ENCODE measurements at places on chromosomes 12 and 14.

DNA sequence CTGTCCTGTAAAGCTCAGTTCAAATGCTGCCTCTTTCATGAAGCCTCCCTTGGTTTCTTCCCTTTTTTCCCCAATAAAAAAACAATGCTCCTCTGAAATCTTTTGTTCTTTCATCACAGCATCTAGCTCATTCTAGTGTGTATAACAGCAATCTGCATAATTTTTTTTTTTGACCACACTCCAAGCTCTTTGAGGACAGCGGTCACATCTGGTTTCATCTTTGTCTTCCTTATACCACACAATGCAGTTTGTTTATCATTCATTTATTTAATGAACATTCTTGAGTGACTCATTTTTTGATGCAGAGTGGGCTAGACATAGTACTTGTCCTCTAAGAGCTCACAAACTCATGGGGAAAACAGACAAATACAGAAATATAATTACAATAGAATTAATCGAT, 7.3 kb downstream of the GNG2 start:
- DNase-seq = no peak

DNA sequence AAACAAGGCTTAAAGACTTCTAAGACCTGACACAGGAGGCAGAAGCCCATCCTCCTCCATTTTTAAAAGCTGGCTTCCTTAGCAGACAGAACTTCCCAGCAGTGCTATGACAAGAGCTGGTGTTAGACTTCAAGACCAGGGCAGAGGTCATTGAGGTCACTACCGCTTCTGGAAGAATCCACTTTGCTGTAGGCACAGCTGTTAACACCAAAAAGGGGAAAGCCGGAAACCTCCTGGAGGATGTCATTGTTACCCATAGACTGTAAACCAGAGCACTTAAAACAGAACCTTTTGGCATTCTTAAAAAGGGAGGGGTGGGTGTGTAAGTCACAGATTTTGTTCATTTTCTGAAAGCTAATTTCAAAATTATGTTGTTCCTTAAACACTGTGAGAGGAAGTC, 445.7 kb downstream of the TMTC2 start:
- no peak for DNase-seq

DNA sequence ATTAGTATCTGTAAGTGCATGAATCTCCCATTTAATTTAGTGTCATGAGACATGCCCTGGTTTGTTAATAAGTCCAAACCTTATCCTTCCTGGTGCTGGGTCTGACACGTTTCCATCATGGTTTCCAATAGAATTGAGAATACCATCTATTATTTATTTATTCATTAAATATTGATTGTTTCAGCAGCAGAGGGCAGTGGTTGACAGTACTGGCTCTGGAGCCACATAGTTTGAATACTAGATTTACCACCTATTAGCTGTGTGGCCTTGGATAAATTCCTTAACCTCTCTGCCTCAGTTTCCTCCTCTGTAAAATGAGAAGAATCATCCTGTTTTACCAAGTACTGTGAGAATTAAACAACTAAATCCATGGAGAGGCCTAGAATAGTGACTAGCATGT, 941 bp upstream of the STAB2 start:
- no peak for DNase-seq

DNA sequence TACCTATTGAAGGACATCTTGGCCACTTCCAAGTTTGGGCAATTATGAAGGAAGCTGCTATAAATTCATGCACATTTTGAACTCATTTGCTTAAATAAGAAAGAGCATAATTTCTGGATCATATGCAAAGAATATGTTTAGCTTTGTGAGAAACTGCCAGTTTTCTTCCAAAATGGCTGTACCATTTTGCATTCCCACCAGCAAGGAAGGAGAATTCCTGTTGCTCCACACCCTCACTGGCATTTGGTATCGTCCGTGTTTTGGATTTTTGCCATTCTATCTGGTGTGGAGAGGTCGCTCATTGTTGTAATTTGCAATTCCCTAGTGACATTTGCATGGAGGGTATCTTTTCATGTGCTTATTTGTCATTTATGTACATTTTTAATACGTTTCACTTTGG, 339.3 kb downstream of the DAD1 start:
- DNase-seq = no peak

GRCh38 chr14:87241018-87241768, 751.8 kb downstream of the GALC start:
- no peak for DNase-seq

DNA sequence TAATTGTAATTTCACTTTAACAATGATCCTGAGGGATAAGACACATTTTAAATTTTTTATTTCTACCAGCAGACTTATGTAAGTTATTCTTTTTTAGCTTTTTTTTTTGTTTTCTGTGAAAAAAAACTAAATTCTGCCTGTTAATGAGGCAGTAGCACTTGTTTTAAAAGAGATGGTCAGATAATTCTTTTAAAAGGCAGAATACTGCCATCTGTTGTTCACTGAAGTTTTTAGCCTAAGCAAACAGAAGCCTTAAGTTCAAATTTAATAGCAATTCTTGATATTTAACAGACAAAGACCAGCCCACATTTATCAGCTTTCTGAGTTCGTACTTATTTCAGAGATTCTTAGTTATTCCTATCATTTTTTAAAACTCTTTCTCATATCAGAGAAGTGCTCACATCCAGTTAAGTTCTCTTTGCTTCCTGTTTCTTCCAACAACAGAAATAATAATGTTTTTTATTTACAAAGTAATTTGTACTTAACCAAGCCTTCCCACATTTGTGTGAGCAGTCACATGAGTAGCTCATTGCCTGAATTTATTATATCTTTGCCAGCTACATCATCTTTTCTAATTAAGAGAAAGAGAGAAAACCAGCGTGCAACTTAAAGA, 93.4 kb upstream of the SLCO1C1 start:
- DNase-seq = peak; percentile 28

DNA sequence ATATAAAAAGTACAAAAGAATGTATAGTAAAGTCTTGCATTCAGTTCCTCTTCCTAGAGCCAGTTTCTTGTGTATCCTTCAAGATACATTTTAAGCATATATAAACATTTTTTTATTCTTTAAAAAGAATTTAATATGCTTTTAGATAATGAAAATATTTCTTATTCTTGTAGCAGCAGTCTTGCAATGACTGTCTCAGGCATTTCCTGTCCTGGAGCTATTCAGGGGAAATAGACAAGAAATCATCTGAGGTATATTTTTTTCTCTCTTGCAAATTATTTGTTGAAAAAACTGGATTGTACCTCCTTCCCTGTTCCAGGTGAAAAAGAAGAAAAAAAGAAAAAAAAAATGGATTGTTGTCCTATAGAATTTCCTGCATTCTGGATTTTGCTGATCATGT, 17.0 kb upstream of the ERBB3 start:
- DNase-seq = no peak

GRCh38 chr14:90045616-90046015, 16.2 kb upstream of the KCNK13 start:
- no peak for DNase-seq

GRCh38 chr12:3624273-3624672, 128.6 kb downstream of the CRACR2A start:
- DNase-seq = no peak

DNA sequence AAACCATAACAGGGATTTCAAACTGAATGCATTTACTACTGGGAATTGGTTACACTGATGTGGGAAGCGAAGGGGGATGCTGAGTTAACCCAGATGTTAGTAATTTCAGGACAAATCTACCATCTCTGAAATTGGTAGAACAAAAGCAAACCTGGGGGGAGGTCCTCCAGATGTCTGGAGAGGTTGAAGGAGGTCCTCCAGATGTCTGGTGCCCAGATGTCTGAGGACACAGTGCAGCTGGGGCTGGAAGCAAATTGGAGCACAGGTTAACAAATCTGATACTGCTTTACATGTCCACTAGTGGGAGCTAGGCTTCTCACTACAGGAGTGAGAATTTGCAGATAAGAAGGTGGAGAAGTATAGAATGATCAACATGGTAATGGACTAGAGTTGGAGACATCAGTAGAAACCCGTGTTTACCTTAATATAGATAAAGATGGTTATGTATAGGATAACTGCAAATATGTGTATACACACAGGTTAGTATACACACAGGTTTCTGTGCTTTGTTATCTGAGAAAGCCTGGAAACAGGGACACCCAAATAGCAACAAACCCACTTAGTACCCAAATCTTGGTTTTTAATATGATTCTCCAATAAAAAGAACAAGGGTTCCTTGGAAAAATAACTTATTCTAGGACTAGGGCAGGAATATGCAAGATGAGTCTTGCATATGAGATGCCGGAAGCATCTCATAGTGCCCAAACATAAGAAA, 162.5 kb downstream of the C12orf50 start:
- DNase-seq = peak; percentile 21

DNA sequence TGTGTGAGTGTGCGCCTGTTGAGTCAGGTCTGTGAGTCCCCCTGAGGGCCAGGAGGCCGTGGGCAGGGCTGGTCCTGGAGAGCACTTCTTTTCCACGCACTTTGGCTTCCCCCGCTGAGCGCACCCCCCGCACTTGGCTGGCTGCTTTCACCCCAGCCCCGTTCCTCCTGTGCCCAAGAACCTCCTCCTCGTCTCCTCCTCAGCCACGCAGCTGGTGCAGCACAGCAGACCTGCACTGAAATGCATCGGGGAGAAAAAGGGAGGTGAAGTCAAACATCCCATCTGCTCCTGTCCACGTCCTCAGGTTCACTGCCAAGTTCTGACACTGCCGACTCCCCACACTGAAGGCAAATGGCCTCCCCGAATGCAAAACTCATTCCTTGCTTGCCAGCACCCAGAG, 362.7 kb upstream of the SFSWAP start:
- DNase-seq = no peak

DNA sequence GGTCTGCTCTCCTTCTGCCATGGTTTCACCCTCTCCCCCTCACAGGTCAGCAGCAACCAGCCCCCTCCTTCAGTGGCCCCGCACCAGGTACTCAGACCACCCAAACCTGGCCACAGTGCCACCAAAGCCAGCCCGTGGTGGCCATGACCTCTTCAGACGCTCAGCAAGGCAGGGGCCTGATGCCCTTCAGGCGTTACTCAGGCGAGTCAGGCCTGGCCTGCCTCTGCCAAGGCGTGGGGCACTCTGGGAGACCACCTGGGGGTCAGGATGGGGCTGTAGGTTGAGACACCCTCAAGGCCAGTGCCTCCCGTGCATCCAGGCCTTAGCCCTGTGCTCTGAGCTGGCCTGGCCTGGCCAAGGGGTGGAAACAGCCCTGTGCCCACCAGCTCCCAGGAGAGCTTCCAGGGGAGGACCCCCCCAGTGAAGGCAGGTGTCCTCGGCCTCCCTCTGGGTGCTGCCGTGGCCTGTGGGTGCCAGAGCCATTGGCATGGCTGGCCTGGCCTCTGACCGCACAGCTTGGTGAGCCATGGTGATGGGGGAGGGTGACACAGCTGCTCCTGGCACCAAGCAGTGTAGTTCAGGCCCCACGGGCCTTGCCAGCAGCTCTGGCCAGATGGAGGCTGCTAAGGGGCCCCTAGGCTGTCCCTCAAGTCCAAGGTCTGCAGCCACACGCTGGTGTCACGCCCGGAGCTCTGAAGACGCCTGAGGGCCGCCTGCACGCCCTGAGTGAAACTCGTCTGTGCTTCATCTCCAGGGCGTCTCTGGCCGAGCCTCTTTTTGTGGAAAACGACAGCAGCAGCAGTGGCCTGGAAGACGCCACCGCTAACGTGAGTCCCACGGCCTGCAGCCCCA, 15.1 kb downstream of the XRCC3 start:
- no peak for DNase-seq

DNA sequence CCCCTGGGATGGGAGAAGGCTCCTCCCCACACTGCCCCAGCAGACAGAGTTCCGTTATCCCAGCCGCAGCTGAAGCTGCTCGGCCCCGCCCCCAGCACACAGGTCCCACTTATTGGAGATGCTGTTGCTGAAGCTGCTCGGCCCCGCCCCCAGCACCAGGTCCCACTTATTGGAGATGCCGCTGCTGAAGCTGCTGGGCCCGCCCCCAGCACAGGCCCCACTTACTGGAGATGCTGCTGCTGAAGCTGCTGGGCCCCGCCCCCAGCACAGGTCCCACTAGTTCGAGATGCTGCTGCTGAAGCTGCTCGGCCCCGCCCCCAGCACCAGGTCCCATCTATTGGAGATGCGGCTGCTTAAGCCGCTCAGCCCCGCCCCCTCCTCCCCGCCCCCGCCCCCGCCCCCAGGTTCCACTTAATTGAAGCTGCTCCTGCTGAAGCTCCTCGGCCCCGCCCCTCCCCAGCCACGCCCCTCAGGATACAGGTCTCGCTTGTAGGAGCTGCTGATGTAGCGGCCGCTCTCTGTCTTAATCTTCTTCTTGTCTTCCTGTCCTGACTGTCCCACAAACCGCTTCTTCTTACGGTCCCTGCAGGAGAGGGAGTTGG, 12.0 kb downstream of the CFAP73 start:
- no peak for DNase-seq

DNA sequence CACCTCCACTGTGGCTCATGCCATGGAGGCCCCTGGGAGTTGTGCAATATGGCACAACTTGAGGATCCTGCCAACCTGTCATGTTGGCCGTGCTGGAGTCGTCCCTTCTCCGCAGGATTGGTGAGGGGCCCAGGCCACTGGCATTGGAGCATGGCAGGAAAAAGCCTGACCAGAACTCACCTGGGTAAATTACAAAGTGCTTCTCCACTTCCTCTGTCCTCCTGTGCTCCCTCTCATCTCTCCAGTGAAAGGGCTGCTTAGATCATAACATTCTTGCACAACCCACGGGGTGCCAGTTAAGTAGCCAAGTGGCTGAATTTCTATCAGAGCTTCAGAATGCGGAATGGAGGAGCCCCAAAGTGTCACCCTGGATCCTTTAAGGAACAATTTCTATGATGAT, 381.0 kb downstream of the DPF3 start:
- DNase-seq = no peak

Data from fibroblast of skin of left quadriceps (primary cell).